ENCODE measurements at places on chromosomes 2 and 18.

- DNase-seq, result no peak
Observed at GRCh38 chr18:44799382-44799906, 118.8 kb downstream of the SETBP1 start.

GRCh38 chr18:77772177-77772576 is 522.5 kb downstream of the GALR1 start:
- no peak for DNase-seq

DNA sequence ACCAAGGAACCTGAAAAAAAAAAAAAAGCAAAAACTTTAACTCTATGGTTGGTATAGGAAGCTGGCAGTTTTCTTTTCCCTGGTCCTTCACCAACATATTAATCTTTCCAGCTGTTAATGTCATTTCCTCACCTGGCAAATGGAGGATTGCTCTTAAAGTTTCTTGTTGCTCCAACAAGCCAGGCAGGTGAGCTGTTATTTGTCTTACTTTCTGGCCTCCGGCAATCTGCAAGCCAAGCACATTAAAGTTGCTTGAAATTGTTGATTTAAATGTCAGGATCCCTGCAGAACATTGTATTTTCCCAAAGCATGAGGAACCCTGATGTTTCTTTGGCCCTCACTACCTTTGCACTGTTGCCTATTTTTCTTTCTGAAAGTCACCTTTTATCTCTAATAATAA is 664.9 kb downstream of the METTL4 start:
- DNase-seq, result no peak

DNA sequence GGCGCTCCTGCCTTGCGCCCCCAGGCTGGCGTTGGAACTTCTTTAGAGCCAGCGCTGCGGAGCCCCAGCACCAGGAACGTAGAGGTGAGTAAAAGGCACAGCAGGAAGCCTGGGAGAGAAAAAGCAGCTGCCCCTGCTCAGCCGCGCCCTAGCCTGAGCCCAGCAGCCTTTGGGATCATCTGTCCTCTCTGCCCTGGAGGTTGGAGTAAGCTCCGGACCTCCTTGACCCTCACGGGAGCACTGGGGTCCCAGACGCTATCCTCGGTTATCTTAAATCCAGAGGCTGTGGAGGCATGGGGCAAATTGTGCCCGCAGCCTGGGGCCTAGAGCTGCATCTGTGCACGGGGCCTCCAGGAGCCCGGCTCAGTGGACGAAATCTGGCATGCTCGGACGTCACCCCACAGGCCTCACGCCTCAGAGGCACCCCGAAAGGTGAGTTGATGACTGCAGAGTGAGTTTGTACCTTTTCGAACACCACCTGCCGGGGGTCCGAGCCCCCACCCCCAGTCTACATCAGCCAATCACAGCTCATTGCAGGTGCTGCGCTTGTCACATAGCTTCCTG is 1.6 kb upstream of the SLC66A2 start:
- DNase-seq, result no peak

DNA sequence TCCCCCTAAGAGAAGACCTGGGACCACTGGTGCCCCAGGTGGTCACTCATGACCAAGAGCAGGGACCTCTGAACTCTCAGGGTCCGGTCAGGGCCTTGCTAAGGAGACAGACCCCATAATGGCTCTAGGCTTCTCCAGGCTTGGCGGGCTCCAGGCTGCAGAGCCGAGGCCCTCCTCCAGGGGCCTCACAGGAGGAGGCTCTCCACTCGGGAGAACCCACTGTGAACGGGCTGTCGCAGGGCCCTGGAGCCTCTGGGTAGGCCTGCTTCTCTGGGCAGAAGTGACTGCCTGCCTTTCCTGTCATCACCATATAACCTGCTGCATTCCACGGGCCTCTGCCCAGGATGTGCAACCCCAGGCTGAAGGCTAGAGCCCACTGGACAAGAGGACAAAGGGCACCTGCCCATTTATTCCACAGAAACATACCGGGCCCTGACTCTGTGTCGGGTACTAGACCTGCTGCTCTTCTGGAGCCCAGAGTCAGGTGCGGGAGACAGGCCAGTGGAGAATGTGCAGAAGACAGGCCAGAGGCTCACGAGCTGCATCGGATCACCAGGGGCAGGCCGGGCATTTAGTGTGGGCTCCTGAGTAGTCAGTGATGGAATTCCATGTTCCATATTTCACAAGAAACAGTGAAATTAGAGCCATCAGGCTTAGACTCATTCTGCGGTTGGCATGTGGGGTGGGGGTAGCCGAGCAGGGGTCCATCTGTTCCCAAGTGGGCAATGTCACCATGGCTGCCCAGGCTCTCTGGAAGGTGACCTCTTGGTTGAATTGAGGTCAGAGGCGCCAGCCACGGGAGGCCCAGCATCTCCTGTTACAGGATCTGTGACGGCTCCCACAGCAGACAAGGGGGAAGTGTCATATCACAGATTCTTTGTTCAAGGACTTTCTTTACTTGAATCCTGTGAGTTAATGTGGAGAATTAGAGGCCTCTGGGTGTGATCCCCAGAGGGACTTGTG is 220.8 kb downstream of the SH3RF3 start:
- DNase-seq, result no peak

All from GOT3 (cell line).